ENCODE measurements at places on chromosomes 5 and 9.

DNA sequence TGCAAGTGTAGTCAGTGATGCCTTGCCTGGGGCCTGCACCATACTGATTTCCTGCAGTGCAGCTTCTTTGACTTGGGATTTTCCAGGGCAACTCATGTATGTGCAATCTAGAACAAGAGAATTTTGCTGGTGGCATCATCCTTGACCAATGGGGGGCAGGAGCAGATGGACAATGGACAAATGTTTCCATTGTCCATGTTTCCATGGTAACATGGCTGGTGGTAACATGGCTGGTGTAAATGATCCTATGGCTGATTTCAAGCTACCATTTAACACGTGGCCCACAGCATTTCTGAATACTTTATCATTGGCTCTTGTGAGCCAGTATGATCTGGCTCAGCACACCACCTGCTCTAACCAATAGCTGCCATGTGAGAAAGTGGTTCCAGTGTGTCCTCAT, 130.1 kb upstream of the OSMR start:
- no peak for DNase-seq

DNA sequence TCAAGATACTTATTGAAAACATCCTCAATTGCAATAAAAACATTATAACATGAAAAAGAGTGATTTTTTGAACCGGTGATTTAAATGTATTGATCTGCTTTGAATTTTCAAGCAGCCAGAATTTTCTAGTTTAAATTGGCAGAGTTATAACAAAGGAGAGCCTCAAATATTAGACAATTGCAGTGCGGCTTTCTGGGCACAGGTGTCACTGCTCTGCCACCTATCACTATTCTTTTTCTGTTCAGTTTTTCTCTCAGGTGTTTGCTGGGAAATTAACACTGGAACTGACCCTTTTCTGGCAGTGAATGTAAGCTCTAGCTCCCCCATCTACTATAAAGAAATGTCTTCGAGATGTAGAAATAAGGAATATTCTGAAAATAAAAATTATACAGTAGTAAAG, 23.0 kb downstream of the ZBED3 start:
- DNase-seq = no peak

DNA sequence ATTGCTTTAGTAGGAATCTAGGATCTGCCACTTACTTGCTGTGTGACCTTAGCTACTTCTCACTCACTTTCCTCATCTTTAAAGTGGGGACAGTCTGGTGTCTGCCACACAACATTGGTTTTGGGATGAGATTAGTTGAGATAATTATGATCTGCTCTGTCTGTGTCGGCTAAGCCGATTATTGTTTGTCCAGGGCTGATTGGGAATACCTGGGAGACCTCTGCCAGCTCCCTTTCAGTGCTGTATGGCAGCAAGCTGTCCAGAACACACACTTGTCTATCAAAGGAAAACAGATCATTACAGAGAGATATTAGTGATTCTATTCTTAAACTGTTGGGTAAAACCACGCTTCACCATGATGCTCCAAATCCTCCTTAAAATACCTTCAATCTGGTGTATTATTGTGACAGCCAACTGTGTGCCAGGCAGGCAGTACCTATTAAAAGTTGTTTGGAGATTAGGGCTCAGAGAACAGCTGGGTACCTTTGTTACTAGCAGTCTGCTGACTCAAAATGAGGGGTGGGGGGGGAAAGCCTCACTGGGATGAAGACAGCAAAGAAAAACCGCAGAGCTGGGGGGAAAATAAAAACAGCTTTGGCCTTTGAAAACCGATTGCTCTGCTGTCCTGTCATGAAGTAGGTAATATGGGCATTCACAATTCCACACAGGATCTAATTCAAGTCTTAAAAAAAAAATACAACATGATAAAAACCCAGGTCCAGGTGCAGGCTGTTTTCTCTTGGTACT, 458.4 kb upstream of the C9orf72 start:
- no peak for DNase-seq

DNA sequence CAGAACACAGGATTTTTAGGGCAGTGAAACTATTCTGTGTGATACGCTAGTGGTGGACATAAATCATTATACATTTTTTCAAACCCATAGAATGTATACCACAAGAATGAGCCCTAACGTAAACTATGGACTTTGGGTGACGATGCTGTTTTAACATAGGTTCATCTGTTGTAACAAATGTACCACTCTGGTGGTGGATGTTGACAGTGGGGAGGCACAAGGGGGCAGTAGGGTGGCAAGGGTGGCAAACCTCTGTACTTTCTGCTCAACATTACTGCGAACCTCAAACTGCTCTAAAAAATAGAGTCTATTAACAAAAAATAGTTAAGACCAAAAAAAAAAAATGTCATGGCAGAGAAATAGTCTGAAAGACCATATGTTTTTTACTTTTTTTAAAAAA, 9.1 kb upstream of the MVB12B start:
- DNase-seq = no peak

- no peak for DNase-seq
Observed at GRCh38 chr5:165325221-165325620, 1819.8 kb downstream of the MAT2B start.

DNA sequence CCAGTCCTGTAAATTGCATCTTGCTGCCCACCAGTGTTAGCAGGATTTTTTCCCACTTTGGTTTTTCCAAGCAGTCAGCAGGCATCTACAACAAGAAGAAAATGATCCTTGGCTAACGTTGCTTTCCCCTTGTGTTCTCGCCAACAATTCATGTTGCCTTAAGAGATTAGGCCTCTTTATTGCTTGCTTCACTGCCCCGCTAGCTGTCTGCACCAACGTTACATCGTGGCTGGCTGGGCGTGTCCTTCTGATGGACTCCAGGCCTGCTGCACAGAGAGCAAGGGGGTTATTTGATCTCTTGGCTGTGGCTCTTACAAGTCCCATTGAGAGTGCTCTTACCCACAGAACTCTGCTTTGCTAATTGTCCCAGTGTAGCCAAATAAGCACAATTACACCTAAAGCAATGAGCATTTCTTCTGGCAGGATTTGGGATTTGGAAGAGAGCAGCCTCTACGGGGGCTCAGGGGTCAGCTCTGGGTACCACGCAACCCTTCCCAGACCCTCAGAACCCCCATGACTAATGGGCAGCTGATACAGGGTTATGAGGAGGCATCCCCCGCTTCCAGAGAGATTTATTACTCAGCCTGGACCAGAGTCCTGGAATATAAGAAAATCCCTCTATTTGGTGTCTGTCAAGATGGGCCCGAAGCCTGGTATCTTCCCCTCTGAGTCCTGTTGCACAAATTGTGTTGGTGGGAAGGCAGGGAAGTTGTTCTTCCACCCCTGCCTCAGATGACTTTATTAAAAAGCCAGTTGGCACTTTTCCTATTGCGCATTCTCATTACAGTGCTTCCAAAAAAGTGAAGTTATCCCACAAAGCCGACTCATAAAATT, 17.6 kb downstream of the DCANP1 start:
- DNase-seq = no peak

DNA sequence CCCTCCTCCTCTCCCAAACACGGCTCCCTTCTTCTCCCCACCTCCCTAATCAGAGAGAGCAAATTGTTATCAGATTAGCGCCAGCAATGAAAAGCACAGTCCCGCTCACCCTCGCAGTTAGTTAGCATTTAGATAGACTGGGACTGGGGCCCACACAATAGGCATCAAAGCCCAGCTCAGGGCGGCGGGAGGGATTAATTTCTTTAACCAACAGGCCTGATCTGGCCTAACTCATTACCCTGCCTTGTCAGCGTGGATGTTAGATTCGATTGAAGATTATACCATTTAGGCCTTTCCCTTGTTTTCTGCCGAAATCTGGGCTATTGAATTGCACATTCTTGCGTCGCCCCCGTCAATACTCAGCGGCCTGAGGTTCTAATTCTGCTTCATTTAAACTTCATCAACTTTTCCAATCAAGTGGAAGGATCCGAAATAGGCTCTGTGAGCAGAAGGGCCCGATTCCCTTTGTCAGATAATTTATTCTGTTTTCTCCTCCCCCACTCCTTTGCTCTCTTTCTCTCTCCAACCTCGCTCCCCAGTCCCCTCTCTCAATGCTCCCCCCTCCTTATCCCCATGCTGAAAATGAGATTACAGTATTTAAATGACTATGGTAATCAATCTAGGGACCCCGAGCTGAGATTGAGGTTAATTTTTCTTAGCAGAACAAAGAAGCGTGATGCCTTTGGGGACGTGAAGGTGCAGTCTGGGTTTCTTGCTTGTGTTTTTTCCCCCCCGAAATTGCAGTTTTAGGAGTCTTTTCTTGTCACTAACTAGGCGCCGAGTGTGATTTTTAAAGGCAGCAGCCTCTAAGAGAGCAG, 15.1 kb downstream of the CFAP77 start:
- no peak for DNase-seq

- no peak for DNase-seq
Observed at GRCh38 chr9:16100537-16101091, 547.8 kb downstream of the CCDC171 start.

DNA sequence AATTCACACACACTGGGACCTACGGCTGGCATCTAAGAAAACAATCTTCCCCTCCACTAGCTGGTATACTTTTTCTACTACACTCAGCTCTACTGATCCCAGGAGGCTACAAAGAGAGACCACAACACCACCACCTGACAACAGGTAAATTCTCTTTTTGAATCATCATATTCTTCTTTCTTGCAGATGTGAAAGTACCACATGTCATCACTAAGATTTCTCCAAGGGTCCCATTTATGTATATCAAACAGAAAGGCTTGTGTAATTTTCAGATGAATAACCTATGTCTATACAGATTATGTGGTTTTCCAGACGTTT, 25.1 kb downstream of the PUM3 start:
- no peak for DNase-seq

DNA sequence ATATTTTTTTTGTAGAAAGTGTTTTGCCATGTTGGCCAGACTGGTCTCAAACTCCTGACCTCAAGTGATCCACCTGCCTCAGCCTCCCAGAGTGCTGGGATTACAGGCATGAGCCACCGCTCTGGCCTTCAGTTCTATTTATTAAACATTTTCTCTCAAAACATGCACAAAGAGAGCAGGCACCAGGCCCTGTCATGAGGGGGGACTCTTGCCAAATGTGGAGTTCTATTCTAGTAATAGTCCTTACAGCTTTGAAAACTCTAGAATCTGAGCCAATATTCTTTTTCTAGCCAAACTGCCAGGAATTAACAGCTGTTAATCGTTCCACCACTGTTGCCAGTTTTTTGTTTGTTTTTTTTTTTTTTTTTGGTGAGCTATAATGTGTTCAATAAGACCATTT, 124.6 kb downstream of the TARS1 start:
- DNase-seq = no peak

DNA sequence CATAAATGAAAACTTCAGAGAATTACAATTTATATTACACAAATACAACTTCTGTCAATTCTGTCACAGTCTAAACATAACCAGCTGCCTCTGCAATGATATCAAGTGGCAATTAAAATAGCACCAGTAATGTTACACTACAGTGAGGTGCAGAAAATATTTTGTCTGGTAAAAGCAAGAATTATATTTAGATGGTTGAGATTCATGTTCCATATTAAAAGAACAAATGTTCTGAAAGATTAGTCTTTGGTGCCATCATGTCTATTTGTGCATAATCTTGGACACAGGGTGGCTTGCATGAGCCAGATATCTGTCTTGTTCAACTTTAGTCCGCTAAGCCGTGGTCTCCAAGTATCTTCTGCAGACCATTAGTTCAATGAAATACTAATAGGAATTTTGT, 29.0 kb upstream of the PRR16 start:
- no peak for DNase-seq

DNA sequence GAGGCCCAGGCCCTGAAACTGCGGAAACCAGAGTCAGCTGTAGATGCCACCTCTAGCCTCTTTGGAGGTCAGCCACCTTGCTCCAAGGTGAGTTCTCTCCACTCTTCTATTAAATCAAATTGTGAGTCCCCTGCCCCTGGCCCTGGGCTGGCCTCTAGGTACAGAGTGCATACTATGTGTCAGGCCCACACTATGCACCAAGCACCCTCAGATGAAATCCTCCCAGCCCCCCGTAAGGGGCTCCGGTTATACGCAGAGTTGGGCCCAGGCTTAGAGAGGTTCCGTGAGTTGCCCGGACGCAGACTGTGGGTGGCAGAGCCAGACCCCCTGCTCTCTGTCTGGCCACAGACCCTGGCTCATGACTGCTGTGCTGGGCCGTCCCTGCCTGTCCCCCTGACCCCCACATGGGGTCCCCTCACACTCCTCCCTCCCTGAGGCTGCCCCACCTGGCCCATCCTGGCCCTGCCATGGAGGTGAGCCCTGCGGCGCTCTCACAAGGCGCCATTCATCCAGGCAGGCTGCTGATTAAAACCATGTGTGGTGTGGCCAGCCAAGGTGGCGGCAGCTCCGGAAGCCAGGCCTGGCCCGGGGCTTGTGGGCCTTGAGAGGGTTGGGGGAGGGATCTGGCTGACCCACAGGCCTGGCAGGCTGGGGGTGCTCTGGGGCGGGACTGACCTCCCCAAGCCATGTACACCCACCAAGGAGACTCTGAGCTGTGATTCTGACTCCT, 65.5 kb upstream of the SYNPO start:
- no peak for DNase-seq

DNA sequence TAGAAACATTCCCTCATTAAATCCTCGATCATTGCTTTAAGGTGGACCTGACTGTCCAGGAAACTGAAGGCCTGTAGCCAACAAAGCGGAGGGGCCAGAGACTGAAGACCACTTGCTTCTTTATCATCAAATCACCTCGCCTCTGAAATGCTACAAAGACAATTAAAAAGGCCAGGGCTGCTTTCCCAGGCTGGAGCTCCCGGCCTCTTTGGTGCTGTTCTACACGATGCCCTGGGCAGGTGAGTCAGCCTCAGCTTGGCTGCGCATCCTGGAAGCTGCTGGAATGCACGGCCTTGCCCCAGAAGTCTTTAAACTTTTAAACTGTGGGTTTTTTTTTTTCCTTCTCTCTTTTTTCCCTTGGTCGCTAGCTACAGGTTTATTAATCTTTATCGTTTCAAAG, 46.5 kb downstream of the SH3PXD2B start:
- DNase-seq = no peak

DNA sequence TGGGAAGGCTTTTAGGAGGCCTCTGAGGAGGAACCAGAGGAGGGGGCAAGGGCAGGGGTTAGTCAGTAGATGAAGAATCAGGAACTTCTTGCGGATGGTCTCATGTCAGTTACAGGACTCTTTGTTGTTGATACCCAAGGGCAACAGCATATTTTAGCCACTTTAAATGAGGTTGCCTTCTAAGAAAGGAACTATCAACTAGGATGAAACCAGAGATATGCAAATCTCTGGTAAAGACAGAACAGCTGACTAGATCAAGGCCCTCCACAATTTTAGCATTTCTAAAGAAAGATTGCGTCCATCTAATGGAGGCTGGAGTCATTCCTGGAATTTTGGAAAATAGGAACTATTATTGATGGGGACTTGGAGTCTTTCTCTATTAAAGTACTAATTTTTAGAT, 57.7 kb upstream of the KLF4 start:
- DNase-seq = no peak

DNA sequence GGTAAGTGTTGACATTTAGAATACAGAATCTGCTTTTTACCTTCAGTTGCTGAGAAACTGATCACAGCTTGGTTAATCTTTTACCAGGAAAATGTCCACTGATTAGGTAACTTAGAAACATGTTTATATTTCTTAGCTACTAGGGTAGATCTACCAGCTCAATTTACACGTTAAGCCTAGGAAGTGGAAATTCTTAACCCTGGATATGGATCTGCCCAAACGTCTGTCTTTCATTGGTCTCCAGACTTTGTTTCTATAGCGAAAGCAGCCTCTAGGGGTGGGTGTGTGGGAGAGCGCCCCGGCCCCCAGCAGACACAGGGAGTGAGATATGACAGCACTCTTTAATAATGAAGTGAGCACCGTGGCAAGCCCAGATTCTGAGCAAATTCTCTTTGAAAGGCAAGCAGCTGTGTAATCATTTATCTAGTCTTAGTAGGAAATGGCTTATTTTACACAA, 141.6 kb upstream of the ZNF608 start:
- no peak for DNase-seq
